Activated CD4-positive, alpha-beta T cell treated with anti-CD3 and anti-CD28 coated beads, Interleukin-2, Interleukin-4, amounts not matched to agents 100 ng/mL and 50 ng/mL, durations not matched to agents 16 hours and 8 hours (primary cell): ENCODE measurements at places on chromosomes 1 and 21.

DNA sequence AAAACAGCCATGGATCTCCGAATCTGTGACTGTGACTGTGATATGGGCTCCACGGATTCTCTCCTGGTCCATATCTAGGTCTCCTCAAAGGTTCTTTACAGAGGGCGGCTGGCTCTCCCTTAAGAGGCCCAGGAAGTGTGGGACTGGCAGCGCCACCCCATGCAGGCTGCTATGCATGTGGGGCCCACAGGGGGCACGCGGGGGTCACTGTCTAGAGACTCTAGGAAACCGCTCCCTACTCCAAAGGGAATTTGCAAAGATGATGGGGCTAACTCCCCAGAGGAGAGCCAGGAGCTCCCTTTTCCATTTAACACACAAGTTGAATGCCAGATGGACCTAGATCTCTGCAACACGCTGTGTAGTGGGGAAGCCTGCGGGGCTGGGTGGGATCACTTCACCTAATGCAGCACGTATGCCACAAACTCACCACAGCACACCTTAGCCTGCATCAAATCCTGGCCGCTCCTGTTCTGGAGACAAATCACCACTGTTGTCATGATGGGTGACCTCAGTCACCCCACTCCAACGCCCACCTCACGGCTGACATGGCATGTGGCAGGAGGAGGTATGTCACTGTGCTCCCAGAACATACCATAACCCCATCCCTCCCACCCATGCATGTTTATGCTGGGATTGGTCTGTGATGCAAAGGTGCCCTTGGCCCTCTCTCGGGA lies 61.7 kb downstream of the SLC45A1 start:
- no peak for DNase-seq

- peak; percentile 31 for DNase-seq
Observed at GRCh38 chr1:168287237-168287664, 6.6 kb downstream of the TBX19 start.

DNA sequence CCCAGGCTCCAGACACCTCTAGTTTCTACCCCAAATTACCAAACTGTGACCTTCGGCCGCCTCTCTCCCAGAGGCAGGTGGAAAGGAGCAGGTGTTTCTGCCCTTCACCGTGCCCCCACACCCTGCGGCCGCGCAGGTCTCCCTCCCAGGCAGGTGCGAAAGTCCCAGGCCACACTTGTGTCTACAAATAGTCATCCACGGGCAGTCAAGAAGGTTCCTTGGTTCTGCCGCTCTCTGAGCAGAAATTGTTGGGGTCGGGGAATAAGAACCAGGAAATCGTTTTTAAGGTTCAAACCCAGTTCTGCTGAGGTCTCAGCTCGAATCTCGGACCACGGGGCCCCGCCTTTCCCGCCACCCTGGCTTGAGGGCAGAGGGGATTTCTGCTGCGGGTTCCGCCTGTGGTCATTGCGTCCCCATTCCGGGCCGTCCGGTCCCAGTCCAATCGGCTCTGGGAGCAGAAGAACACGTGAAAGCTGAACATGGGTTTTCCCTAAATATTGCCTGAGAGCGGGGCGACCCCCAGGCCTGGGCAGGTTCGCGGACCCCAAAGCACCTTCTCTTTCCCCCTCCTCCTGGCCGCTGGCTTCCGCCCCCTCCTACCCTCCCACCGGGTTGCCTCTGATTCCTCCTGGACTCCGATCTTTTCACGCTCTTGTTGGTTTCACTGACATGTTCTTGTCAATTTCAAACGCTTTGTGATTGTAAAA lies 1.2 kb upstream of the ATF3 start:
- no peak for DNase-seq

GRCh38 chr21:28579986-28580550 lies 412.6 kb downstream of the LTN1 start:
- DNase-seq, result no peak

- no peak for DNase-seq
Observed at GRCh38 chr1:18409609-18410237, 71.0 kb upstream of the KLHDC7A start.

DNA sequence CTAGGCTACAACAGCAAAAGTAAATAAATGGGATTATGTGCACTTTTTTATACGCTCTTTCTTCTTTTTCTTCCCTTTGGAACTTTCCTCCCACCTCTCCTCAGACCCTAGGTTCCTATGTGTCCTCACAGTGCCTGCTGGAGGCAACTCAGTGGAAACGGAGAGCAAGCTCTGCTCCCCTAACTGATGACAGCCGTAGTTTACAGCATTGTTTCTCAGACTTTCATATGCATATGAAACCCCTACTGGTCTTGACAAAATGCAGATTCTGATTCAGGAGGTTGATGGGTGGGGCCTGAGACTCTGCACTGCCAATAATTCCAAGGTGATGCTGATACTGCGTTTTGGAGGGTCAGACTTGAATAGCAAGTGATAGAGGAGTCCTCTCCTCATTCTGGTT lies 34.3 kb upstream of the HMCN1 start:
- no peak for DNase-seq
